Cardiac muscle cell (in vitro differentiated cells and primary cell): ENCODE measurements at places on chromosomes 16 and 17. TPM values are rescaled to one million over a fixed set of nuclear protein-coding genes. Genes with fewer than 3 reads are reported as not detected.
A peak's percentile ranks its signal among the peaks of the same experiment; 100 is the strongest.

KRTAP4-9 gene
- total RNA-seq, result not detected in 2 replicates

MYH13 gene
- total RNA-seq, result 0.09 TPM in 1 of 2 replicates, not detected in the other

CAVIN1 gene
- total RNA-seq, result 47.7 and 72.3 TPM in 2 replicates

MT1F gene
- not detected in 2 replicates for total RNA-seq

CHTF18 gene
- total RNA-seq, result 57.4 and 107 TPM in 2 replicates

PRSS36 gene
- total RNA-seq, result 0.63 and 1.1 TPM in 2 replicates

KRT25 gene
- total RNA-seq, result not detected in 2 replicates

DNA sequence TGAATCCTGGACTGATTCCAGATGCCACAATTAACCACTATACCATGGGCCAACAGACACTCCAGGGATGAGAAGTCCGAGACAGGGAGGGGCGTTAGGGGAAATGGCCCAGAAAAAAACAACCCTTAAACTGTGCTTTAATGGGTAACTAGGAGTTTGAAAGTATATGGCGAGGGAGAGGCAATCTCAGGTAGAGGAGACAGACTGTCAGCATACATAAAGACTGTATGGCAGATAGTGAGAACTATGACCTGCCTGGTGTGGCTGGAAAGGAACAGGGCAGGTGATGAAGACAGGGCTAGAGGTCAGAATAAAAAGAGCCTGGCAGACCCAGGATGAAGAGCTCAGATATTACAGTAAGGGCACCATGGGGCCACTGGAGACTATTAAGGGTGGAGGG lies 8.1 kb downstream of the ZZEF1 start:
- no peak for DNase-seq

- peak; percentile 53 for DNase-seq
These were observed 30.8 kb downstream of the USP10 start for GRCh38 chr16:84730406-84731106.

- no peak for DNase-seq
These were observed 18.8 kb downstream of the B9D1 start for GRCh38 chr17:19343671-19344151.

DNA sequence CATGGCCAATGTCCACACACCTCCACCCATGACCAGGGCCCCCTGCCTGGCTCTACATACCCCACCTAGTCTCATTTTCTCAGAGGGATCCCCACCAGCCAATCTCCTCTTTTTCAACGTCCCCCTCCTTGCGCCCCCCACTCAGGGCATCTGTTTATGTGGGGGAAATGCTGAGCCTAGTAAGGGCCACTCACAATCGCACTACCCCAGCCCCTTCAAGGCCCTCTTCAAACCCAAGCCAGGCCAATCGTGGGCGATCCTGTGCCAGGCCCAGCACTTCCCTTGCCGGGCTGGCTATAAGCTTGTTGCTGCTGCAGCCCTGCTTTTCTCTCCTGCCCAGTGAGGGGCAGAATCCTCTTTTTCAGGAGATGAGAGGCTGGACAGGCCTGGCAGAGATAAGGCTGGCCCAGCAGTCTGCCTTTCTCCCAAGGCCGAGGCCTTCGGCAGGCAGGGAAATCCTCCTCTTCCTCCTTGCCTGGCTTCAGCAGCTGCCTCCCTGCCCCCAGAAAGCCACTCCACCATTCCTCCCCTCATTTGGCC lies 16.1 kb downstream of the HSD11B2 start:
- no peak for DNase-seq

DNA sequence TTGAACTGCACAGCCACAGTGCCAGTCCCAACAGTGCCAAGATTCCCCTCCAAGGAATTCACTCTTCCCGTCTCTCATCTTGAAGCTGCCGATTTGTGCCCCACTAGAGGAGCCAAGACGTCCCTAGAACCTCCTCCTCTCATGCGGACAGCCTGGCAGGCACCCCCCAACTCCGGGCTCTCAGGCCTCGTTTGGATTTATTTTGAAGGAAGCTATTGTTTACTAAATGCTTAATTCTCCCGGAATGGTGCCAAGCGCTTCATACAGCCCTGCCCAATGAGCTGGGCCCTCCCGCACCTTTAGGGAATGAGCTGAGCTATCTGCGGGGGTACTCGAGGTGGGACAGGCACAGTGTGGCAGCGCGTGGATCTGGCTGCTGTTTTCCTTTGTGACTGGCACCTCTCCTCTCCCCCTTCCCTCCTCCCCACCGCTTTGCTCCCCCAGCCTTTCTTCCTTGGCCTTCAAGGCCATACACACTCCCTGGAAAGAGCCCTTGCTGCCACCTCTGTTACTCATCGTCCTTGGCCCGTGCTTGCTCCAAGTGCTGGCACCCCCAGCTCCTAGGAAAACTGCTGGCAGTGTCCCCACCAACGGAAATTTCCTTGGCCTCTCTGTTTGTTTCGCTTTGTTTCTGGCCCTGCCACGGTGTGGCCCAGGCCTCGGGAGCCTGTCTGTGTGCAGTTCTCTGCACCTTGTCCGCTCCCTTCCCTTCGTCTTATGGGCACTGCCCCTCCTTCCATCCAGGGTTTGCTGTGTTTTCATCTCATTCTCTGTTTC lies 49.9 kb upstream of the CDR2 start:
- DNase-seq, result no peak

DNA sequence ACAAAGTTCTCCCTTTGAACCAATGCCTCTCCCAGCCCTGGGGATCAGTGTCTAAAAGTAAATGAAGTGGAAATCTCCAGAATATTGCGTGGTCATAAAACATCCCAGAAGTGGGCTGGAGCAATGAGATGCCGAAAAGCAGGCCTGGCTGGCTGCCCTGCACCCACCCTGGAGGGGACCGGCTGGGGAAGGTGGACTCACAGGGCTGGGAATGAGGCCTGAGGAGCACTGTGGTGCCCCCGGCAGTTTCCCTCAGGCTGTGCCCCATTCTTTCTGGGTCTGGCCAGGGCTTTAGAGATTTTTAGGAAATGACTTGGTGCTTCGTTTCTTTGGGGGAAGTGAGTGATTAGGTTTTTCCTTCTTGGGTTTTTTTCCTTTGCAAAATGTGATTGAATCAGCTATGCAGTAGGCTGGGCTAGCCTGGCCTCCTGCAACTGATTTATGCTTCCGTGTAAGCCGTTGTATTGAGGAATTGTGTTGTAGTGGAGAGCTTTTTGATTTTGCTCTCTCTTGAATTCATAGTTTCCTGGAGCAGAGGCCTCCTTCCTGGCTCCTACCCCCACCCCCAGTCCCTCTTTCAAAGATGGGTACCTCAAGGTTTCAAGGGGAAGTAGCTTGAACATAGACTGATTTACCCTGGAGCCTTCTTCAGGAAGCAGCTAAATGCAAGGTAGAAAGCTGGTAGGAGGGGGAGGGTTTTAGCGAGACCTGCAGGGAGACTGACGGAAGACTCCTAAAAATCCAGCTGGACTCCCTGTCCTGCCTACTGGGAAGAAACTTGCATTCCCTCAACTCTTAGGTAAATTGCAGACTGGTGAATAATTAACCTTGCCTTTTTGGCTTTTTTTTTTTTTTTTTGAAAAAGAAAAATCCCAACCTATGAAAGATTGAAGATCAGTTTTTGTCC lies 170.2 kb downstream of the RAB11FIP4 start:
- no peak for DNase-seq

DNA sequence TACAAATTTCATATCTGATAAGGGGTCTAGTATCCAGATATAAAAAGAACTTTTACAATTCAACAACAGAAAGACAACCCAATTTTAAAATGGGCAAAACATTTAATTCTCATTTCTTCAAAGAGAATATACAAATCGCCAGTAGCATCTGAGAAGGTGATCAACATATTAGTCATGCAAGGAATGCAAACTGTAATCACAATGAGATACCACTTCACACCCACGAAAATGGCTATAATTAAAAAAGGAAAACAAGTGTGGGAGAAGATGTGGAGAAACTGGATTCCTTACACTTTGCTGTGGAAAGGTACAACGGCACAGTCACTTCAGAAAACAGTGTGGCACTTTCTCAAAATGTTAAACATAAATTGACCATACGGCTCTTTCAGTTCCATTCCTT lies 168.2 kb downstream of the VPS53 start:
- DNase-seq, result no peak

- DNase-seq, result no peak
These were observed 152.4 kb downstream of the ABCC12 start for GRCh38 chr16:48003206-48003907.

DNA sequence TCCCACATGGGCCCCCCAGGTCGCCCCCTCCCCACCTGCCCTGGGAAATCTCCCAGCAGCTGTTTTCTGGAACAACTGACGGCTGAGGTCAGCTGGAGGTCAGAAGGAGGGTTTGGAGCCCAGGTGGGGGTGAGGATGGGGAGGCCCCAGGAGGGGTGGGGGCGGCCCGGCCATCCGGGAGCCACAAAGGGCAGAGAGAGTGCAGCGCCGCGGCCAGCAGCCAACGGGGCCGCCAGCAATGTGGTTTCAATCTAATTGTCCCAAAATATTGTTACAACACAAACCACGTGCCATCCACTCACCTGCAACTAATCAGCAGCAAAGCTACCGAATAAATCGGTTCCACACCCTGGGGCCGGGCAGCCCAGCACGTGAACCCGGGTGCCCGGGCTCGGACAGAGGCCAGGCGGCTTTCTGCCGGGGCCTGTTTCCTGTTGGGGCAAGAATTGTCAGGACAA lies 28.3 kb upstream of the SLC38A10 start:
- no peak for DNase-seq

- peak; percentile 41 for DNase-seq
These were observed 3.2 kb downstream of the SOST start for GRCh38 chr17:43755389-43755875.

DNA sequence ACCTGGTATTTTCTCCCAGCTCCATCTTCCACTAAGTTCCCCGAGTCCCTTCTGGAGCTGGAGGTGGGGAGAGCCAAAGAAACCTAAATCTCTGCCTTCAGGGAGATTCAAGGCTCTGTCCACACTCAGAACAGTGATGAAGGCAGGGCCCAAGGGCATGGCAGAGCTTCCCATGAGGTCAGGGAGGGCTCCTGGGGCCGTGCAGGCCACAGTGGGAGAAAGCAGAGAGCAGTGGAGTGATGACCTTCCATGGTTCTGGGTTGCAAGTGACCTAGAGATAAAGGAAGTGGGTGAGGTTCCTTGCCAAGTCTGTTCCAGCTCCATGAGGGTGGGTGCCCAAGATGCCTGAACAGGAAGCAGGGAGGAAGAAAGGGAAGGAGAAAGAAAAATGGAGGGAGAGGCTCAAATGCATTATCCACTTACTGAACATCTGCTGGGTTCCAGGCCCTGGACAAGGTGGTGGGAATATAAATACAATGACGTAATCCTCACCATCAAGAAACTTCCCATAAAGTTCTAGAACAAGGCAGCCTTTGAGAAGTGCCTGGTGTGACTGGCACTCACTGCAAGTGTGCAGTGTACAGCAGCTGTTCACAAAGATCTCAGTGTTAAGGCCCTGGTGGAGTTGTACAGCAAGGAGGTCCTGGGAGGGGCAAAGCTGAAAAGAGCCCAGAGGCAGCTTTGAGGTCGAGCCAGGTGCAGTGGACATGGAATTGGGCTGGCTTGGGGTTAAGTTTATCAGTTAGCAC lies 13.3 kb downstream of the TBKBP1 start:
- DNase-seq, result no peak

- no peak for DNase-seq
These were observed 306.5 kb upstream of the TNRC6C start for GRCh38 chr17:77651988-77652387.

DNA sequence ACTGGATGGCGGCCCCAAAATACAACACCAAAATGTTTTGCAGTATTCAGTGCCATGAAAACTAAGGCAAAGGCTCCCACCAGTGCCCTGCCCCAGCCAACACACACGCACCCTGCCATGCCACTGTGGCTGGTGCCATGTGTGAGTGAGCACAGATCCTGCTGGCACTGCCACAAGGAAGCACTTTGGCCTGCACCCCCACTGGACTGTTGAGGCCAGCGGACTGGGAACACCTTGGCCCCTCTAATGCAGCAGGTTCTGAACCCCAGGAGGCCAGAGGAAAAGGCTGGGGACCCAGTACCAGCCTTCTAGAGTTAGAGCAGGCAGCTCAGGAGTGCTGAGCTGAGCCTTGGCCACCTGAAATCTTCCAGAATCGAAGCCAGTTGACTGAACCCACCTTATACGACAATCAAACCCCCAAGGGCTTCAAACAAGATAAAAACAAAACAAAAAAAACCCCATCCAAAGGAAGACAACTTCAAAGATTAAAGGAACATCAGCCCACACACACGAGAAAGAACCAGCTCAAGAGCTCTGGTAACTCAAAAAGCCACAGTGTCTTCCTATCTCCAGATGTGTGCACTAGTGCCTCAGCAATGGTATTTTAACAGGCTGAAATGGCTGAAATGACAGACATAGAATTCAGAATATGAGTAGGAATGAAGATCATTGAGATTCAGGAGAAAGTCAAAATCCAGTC lies 21.5 kb downstream of the NLRP1 start:
- no peak for DNase-seq

- DNase-seq, result peak; percentile 51
These were observed 534.4 kb upstream of the CDH5 start for GRCh38 chr16:65831903-65832666.

GRCh38 chr16:22348291-22348690 lies 26.1 kb downstream of the CDR2 start:
- DNase-seq, result no peak

GRCh38 chr17:29620271-29620670 lies 2.4 kb downstream of the CORO6 start:
- no peak for DNase-seq

- DNase-seq, result peak; percentile 90
These were observed 358.5 kb upstream of the PMFBP1 start for GRCh38 chr16:72530434-72530833.

GRCh38 chr17:19398301-19399181 lies 11.6 kb upstream of the MFAP4 start:
- no peak for DNase-seq

DNA sequence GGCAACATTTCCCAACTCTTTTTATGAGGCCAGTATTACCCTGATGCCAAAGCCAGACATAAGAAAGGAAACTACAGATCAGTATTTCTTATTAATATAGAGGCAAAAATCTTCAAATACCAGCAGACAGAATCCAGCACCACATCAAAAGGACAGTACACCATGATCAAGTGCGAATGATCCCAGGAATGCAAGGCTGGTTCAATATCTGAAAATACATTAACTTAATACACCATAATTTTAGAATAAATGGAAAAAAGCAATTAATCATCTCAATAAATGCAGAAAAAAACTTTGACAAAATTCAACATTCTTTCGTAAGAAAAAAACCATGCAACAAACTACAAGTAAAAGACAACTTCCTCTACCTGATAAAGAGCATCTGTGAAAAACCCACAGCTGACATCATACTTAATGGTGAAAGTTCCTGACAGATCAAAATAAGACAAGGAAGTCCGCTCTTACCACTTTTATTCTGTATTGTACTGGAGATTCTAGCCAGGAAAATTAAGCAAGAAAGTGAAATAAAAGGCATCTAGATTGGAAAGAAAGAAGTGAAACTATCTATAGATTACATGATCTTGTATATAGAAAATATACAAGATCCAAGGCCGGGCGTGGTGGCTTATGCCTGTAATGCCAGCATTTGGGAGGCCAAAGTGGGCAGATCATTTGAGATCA lies 26.4 kb upstream of the MAPK3 start:
- no peak for DNase-seq

GRCh38 chr16:14527411-14528044 lies 102.5 kb downstream of the PARN start:
- peak; percentile 92 for DNase-seq

- peak; percentile 94 for DNase-seq
These were observed 10.3 kb downstream of the ZNF771 start for GRCh38 chr16:30417529-30418349.
